Spleen (tissue), 13 donors: ENCODE measurements at places on chromosomes 7 and 10. TPM values are rescaled to one million over a fixed set of nuclear protein-coding genes. Genes with fewer than 3 reads are reported as not detected.

GPR26 gene
- not detected for total RNA-seq

PAX2 gene
- not detected for total RNA-seq

C10orf90 gene
- total RNA-seq, result not detected

PON1 gene
- not detected for total RNA-seq

MYL10 gene
- not detected for total RNA-seq

JCAD gene
- total RNA-seq, result 3.3 TPM

NPFFR1 gene
- total RNA-seq, result 0.09 TPM

ASIC3 gene
- 2.9 TPM for total RNA-seq

XRCC2 gene
- total RNA-seq, result 5.0 TPM

FAM25G gene
- not detected for total RNA-seq

DNA sequence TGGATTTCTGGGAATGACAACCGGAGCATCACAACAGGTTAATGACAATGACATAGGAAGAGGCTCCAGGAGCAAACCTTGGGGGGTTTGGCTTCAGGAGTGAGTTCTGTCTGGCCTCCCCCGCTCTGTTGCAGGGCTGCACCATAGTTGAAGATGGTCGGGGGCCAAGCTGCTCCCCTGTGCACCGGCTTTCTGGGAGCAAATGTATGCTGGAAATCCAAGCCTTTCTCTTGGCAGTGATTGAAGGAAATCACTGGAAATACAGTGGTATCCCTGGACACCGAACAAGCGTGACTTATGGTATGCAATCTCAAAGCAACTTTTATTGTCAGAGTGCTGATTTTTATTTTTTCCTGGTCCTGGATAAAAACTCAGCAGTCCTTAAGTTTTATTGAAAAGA is 251.9 kb upstream of the ZNF32 start:
- no peaks in the 10 kb centered on the region for H3K36me3 ChIP-seq
- peaks cover 3% of the 10 kb centered on the region for H3K27me3 ChIP-seq
- no peak overlapping the region for H3K27ac ChIP-seq
- no peak overlapping the region for H3K4me3 ChIP-seq
- no peak for DNase-seq

DNA sequence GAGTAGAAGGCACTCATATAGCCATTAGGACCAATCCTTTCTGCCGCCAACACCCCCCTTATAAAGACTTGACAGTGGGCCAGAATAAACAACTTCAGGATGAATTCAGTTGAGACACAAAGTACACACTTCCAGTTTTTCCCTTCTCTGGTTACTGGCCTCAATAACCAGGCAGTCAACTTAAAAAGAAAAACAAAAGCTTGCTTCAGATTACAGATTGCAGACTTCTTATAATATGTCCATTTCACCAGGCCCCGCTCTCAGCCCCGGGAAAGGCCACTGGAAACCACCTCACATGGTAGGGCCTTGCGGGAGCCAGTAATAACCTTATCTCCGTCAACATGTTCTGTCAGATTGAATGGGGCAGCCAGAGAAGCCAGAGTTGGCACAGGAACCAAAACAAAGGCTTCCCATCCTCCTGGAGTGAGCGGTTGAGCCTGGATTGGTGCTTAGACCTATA is 108.8 kb downstream of the EGFR start:
- H3K27me3 ChIP-seq, result no peaks in the 10 kb centered on the region
- H3K27ac ChIP-seq, result no peak overlapping the region
- no peaks in the 10 kb centered on the region for H3K36me3 ChIP-seq
- H3K4me3 ChIP-seq, result no peak overlapping the region
- no peak for DNase-seq

DNA sequence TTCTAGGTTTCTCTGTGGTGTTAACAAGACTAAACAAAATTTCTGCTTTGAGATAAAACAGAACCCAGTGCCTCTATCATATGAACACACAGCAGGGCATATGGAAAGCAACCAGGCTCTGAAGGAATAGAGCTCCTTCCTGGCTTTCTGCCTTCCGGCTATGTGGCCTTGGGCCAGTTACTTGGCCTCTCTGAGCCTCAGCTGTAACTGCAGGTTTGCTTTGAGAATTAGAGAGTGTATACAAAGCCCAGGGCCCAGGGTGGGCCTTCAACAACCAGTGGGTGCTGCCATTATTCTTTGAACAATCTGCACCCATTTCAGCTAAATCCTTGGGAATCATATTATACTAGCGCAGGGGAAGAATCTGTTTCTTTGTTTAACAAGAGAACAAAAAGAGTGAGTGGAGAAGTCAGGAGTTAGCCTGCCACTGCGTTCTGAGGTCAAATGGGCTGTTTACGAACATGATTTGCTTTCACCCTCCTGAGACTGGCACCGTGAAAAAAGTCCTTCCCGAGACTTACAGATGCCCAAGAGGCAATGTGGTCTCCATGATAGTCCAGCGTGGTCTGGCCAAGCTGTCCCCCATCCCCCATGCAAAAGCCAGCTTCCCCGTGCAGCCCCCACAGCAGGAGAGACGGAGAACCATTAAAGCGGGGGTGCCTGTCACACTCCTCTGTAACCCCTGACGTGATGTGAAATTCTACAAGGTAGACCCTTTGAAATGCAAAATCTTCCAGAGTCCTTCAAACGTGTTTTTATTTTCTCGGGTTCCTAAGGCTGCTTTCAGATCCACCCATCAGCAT is 4.9 kb downstream of the FAM53B start:
- peak overlapping the region; percentile 88 for H3K27ac ChIP-seq
- no peaks in the 10 kb centered on the region for H3K27me3 ChIP-seq
- no peak overlapping the region for H3K4me3 ChIP-seq

DNA sequence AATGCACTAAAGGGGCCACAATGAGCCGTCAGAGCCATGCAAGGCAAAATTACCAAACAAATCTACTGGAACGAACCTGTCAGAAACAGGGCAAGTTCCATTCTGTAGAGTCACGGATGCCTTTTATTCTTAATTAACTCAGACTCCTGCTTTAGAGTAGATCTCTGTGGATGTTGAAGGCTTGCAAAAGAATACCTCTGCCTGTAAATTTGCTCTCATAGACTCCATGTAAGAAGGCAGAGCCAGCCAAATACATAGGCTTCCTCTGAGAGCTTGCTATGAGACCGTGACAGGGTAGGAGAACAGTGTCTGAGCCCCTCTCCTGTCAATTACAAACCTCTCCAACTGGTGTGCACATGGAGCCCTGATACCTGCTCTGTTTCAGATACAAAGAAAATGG is 787.9 kb upstream of the POM121L12 start:
- H3K36me3 ChIP-seq, result no peaks in the 10 kb centered on the region
- no peaks in the 10 kb centered on the region for H3K27me3 ChIP-seq
- H3K4me1 ChIP-seq, result no peaks in the 10 kb centered on the region
- H3K4me3 ChIP-seq, result no peak overlapping the region
- no peak for DNase-seq
- H3K27ac ChIP-seq, result no peak overlapping the region

GRCh38 chr10:132616170-132616995 is 78.8 kb downstream of the INPP5A start:
- no peak overlapping the region for H3K4me3 ChIP-seq
- H3K27ac ChIP-seq, result no peak overlapping the region
- peak; percentile 74 for DNase-seq
- H3K27me3 ChIP-seq, result no peaks in the 10 kb centered on the region
- no peaks in the 10 kb centered on the region for H3K36me3 ChIP-seq
- no peaks in the 10 kb centered on the region for H3K4me1 ChIP-seq

DNA sequence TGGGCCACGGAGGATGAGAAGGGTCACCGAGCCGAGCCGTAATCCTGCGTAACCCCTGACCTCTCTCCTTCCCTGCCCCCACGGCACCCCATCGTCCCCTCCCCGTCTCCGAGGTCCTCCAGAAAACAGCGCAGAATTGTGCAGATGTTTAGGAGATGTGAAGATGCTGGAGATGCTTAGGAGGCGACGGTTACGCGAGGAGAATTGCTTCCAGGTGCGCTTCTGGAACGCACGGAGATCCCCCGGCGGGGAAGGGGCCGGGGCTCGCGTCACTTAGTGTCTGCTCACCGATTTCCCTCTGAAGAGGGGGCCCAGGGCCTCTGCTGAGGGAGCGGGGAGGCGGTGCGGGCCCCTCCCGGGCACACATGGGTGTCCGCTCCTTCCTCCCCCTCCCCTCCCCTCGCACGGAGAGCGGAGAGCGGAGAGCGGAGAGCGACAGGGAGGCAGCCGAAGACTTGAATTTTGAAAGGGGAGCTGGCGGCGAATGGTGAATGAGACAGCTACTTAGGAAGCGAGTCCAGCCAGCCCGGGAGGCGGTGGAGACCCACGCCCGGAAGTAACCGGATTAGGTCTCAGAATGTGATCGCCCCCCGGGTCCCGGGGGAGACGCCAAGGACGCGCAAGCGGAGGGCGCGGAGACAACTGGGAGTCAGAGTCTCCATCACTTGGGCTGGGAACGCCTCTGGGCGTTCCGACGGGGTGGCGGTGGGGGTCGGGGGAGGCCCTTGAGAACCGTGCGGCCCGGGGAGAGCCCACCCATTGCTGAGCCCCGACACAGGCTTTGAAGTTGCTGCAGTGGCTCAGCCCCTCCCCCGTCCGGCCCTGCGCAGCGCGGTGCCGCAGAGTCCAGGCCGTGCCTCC is 8.7 kb upstream of the EN2 start:
- H3K36me3 ChIP-seq, result no peaks in the 10 kb centered on the region
- no peak overlapping the region for H3K4me3 ChIP-seq
- H3K27me3 ChIP-seq, result no peaks in the 10 kb centered on the region
- DNase-seq, result peak; percentile 63
- no peak overlapping the region for H3K27ac ChIP-seq

DNA sequence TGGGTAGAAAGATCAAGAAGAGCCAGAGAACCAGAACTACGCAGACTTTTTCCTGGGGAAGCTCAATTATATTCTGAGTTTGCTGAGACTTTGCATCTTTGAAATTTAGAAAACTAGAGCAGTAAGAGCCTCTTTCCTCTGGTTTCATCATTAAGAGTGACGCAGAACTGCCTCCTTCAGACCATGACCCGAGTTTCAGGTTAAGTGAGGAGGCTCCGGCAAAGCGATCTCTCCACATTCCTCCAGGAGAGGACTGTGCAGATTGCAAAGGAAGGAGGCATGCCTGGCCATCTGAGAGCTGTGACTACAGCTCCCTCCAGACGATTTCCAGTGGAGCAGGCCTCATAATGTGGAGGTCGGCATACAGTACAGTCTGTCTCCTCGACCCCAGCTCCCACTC is 115.8 kb upstream of the LANCL2 start:
- H3K36me3 ChIP-seq, result no peaks in the 10 kb centered on the region
- H3K27ac ChIP-seq, result no peak overlapping the region
- no peak for DNase-seq
- peaks cover 4% of the 10 kb centered on the region for H3K27me3 ChIP-seq
- no peak overlapping the region for H3K4me3 ChIP-seq

GRCh38 chr10:47205192-47205591 is 94.8 kb upstream of the GDF10 start:
- no peak for DNase-seq
- no peaks in the 10 kb centered on the region for H3K36me3 ChIP-seq
- H3K27ac ChIP-seq, result no peak overlapping the region
- H3K27me3 ChIP-seq, result no peaks in the 10 kb centered on the region

- no peaks in the 10 kb centered on the region for H3K27me3 ChIP-seq
- peaks cover 27% of the 10 kb centered on the region for H3K36me3 ChIP-seq
- H3K27ac ChIP-seq, result no peak overlapping the region
- no peak for DNase-seq
- H3K4me3 ChIP-seq, result no peak overlapping the region
Observed at GRCh38 chr7:107179326-107180164, 10.7 kb downstream of the HBP1 start.

- peak overlapping the region; percentile 61 for H3K4me3 ChIP-seq
- peak; percentile 94 for DNase-seq
- peak overlapping the region; percentile 99 for H3K27ac ChIP-seq
- H3K4me1 ChIP-seq, result peaks cover 79% of the 10 kb centered on the region
Observed at GRCh38 chr7:106111655-106112117, 426 bp downstream of the SYPL1 start.

DNA sequence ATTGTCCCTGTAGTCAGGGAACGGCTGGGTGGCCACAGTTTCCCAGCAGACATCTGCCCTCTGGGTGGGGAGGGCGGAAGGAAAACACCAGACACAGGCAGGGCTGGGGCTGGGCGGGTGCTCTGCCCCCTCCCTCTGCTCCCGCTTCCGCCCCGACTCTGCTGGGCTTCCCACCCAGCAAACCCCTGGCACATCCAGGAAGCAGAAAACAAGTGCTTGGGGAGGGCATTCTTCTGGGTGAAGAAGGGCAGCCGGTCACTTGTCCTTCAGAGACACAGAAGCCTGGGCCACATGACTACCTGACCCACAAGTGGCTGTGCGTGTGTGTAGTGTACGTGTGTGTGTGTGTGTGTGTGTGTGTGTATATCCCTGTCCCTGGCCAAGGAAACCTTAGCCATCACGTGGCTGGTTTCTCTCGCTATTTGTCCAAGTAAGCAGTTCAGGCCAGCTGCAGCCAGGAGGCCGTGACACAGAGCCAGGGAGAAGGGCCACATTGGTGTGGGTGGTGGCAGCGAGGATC is 77.9 kb downstream of the ZMIZ1 start:
- peak; percentile 89 for DNase-seq
- peak overlapping the region; percentile 73 for H3K27ac ChIP-seq
- no peaks in the 10 kb centered on the region for H3K36me3 ChIP-seq
- no peaks in the 10 kb centered on the region for H3K27me3 ChIP-seq
- H3K4me3 ChIP-seq, result no peak overlapping the region

GRCh38 chr7:22356010-22356691 is 803 bp downstream of the RAPGEF5 start:
- H3K4me1 ChIP-seq, result peaks cover 12% of the 10 kb centered on the region
- H3K36me3 ChIP-seq, result no peaks in the 10 kb centered on the region
- H3K4me3 ChIP-seq, result peak overlapping the region; percentile 52
- peak; percentile 78 for DNase-seq
- peak overlapping the region; percentile 77 for H3K27ac ChIP-seq

GRCh38 chr7:121440857-121441503 is 44.9 kb upstream of the FAM3C start:
- H3K36me3 ChIP-seq, result no peaks in the 10 kb centered on the region
- peak; percentile 76 for DNase-seq

GRCh38 chr10:74334221-74334620 is 183.2 kb downstream of the ADK start:
- H3K27ac ChIP-seq, result no peak overlapping the region
- no peak overlapping the region for H3K4me3 ChIP-seq
- no peak for DNase-seq
- H3K27me3 ChIP-seq, result no peaks in the 10 kb centered on the region
- no peaks in the 10 kb centered on the region for H3K4me1 ChIP-seq
- peaks cover 5% of the 10 kb centered on the region for H3K36me3 ChIP-seq

- no peaks in the 10 kb centered on the region for H3K4me1 ChIP-seq
- no peak for DNase-seq
- H3K36me3 ChIP-seq, result no peaks in the 10 kb centered on the region
- no peak overlapping the region for H3K4me3 ChIP-seq
Observed at GRCh38 chr10:99630991-99631390, 10.8 kb upstream of the SLC25A28 start.

DNA sequence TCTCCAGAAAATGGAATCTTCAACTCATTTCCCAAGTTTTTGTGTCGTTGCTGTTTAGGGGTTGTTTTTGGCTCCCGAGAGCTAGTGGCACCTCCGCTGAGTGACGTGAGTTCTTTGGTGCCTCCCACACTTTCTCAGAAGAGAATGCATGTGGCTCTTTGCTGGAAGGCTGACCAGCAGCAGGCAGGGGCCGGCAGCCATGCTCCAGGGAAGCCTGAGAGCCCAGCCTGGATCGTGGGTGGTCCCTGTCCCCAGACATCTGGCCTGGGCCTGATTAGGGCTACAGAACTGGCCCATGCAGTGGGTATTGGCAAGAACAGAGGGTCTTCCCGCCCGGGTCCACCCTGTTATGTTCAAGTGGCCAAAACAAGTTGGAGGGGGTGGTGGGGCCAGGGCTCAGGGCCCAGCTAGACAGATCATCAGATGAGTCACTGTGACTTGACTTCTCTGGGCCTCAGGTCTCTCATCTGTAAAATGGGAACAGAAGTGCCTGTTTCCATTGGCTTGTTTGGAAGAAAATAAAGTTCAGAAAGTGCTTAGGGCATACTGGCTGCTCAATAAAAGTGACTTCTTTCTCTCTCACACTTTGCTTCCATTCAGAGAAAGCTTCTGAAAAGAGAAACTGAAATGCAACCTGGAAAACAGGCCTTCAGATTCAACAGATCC is 83.1 kb downstream of the STRA8 start:
- H3K36me3 ChIP-seq, result no peaks in the 10 kb centered on the region
- no peaks in the 10 kb centered on the region for H3K4me1 ChIP-seq
- H3K4me3 ChIP-seq, result no peak overlapping the region
- H3K27ac ChIP-seq, result no peak overlapping the region
